ENCODE measurements at places on chromosomes 1 and 21. TPM values are rescaled to one million over a fixed set of nuclear protein-coding genes. Genes with fewer than 3 reads are reported as not detected.

Gene PDZK1
- 25.0 TPM for total RNA-seq

Gene ADAM30
- not detected for total RNA-seq

Gene PCBP3
- total RNA-seq: 4.3 TPM

Gene RASSF5
- total RNA-seq: 7.0 TPM

Gene NGF
- 2.2 TPM for total RNA-seq

Gene LMX1A
- 0.18 TPM for total RNA-seq

Gene FCRL2
- not detected for total RNA-seq

Gene VCAM1
- 0.31 TPM for total RNA-seq

Gene INAVA
- total RNA-seq: 84.2 TPM

Gene FMN2
- total RNA-seq: 2.3 TPM

Gene HAX1
- total RNA-seq: 52.3 TPM

Gene GRIK1
- 0.26 TPM for total RNA-seq

Gene TLCD4
- 33.8 TPM for total RNA-seq

Gene ANKRD45
- 1.2 TPM for total RNA-seq

Gene SPRR1B
- total RNA-seq: not detected

Gene OLFM3
- 1.1 TPM for total RNA-seq

Gene UTP11
- total RNA-seq: 27.2 TPM

Gene CHIA
- not detected for total RNA-seq

Gene OR2L8
- not detected for total RNA-seq

Gene CRYAA
- not detected for total RNA-seq

Gene UROD
- total RNA-seq: 61.5 TPM

Gene AVPR1B
- 0.60 TPM for total RNA-seq

Gene THEMIS2
- total RNA-seq: 3.3 TPM

Gene CCDC185
- not detected for total RNA-seq

Gene GJA5
- total RNA-seq: not detected

Gene IL10
- not detected for total RNA-seq

Gene CLCA2
- total RNA-seq: not detected

Gene OR2T11
- total RNA-seq: not detected

Gene ADGRL4
- total RNA-seq: not detected

Gene CRP
- total RNA-seq: not detected

Gene GABPB2
- total RNA-seq: 12.4 TPM

Gene OVAAL
- not detected for total RNA-seq

Data from progenitor cell of endocrine pancreas (in vitro differentiated cells).